ENCODE measurements at places on chromosomes 2 and 18.

GRCh38 chr2:64804651-64805050, 150.9 kb upstream of the SERTAD2 start:
- DNase-seq: no peak

DNA sequence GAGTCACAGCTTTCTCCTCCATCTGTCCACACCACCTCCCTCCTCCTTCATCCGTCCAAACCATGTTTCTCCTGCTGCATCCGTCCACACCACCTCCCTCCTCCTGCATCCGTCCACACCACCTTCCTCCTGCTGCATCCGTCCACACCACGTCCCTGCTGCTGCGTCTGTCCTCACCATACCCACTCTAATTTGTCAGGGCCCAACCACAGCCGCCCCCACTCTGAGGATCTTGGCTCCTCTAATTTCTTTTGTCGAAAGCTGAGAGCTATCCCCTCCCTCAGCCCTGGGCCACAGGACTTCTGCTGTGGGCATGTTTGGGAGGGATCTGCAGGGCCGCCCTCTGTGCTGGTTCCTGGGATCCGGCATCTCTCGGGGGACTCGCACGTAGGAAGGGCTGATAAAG, 67.4 kb downstream of the TPO start:
- DNase-seq: no peak

DNA sequence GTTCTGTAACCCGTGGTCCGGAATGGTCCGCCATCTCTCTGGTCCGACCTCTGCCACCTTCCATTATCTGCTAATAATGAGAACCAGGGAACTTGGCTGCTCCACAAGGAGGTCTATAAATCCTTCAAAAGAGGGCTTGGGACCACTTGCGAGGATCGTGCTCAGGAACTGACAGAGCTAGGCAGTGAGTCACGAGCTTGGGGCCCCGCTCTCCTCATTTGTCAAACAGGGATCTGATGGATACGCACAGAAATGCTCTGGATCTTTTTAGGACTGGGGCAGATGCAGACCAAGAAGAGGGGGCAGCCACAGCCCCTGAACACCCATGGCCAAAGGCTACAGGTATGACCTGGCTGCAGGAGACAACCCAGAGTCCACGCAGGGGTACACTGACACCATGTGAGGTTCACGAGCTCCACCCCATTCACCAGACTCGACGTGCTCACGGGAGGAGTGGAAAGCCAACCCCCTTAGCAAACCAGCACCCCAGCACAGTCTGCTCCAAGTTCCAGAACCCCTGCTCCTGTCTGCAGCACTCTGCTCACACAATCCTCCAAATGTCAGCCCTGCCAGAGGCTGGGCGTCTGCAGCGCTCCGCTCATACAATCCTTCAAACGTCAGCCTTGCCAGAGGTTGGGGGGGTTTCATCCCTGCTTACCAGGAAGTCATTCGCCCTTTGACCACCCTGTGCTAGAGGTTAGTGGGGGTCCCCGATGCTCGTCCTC, 45.8 kb downstream of the ANO7 start:
- no peak for DNase-seq

DNA sequence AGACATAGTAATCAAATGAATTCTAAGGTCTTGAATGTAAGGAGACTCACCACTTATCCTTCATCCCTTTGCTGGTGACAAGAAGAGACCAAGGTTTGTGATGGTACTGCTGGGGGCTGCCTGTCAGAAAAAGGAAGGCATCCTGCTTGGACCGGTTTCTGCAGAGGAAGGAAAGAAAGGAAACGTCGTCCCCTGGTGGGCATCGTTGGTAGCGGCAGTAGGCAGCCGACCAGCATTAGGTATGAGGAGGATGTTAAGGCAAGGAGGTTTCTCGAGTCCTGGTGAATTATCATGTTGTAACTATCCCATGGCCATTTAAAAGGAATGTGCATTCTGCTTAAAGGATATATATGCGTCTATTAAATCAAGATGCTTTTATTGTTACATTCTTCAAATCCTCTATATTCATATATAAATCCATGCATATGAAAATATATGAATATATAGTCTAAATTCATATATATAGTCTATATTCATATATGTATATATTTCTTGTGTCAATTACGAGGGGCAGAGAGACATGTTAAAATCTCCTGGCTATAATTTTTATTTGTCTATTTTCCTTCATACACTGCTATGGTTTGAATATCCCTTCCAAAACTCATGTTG, 94.4 kb upstream of the TGFA start:
- peak; percentile 75 for DNase-seq
